ENCODE measurements at places on chromosomes 4 and X. TPM values are rescaled to one million over a fixed set of nuclear protein-coding genes. Genes with fewer than 3 reads are reported as not detected.

PPARGC1A gene
- 1.5 TPM for total RNA-seq

TIGD4 gene
- 0.13 TPM for total RNA-seq

GYPA gene
- not detected for total RNA-seq

KCNIP4 gene
- total RNA-seq = not detected

NPY5R gene
- total RNA-seq = 2.9 TPM

SPIN2B gene
- total RNA-seq = 10.6 TPM

ZC4H2 gene
- total RNA-seq = 3.3 TPM

NXF2B gene
- not detected for total RNA-seq

TDO2 gene
- 0.53 TPM for total RNA-seq

C1QTNF7 gene
- total RNA-seq = 1.1 TPM
